ENCODE measurements at places on chromosomes 16 and 17. TPM values are rescaled to one million over a fixed set of nuclear protein-coding genes. Genes with fewer than 3 reads are reported as not detected.

DNA sequence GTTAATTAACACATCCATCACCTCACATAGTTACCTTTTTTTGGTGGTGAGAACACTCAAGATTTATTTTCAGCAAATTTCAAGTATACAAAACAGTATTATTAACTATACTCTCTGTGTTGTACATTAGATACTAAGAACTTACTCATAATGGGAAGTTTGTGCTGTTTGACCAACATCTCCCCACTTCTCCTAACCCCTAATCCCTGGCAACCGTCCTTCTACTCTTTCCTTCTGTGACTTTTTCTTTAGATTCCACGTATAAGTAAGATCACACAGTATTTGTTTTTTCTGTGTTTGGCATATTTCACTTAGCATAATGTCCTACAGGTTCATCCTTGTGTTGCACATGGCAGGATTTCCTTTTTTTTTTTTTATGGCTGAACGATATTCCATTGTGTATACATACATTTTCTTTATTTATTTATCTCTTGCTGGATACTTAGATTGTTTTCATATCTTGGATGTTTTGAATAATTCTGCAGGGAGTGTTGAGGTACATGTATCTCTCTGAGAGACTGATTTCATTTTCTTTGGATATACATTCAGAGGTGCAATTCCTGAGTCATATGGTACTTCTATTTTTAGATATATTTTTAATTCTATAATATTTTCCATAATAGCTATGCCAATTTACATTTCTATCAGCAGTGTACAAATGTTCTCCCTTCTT is 19.0 kb downstream of the PPM1D start:
- no peak for DNase-seq
- no peak overlapping the region for H3K4me3 ChIP-seq
- no peaks in the 10 kb centered on the region for H3K27me3 ChIP-seq
- peaks cover 10% of the 10 kb centered on the region for H3K36me3 ChIP-seq
- H3K4me1 ChIP-seq = peaks cover 9% of the 10 kb centered on the region

DNA sequence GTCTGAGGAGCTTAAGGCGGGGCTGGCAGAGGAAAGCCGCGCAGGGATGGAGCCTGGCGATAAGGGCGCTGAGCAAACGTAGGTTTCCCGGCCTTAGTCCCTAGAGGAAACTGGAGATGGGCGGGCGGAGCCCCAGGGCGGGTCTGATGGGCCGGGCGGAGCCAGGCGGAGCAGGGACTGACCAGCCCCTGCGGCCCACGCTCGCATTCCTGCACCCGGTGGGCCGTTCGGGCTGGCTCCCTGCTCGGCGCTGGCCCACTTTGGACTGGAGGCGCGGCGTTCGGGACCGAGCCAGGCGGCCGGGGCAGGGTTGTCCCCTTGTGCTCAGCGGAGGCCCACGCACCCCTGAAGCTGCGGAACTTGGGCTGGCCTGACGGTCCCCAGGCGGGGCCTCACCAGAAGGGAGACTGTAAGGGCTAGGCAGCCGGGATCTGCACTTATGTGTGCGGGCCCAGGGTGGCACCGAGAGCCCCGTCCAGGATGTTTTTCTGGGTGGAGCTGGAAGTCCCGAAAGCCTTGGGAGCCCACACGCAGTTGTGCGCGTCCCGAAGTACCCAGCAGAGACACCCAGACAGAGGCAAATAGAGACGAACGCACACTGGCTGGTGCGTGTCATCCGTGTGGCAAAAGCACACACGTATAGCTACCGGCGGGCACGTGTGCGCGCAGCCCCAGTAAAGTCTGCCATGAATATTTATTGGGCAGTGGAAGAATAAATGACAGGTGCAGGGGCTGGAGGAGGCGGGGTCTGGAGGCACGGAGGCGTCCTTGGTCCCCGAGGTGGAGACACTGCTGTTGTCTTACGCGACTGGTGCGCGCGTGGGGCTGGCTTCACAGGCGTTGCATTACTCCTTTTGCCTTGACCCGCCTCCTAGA is 1.4 kb downstream of the PYDC1 start:
- no peaks in the 10 kb centered on the region for H3K36me3 ChIP-seq
- H3K27me3 ChIP-seq = peaks cover 38% of the 10 kb centered on the region
- no peak overlapping the region for H3K27ac ChIP-seq
- peaks cover 15% of the 10 kb centered on the region for H3K4me1 ChIP-seq
- H3K4me3 ChIP-seq = peak overlapping the region; percentile 52
- DNase-seq = no peak

DNA sequence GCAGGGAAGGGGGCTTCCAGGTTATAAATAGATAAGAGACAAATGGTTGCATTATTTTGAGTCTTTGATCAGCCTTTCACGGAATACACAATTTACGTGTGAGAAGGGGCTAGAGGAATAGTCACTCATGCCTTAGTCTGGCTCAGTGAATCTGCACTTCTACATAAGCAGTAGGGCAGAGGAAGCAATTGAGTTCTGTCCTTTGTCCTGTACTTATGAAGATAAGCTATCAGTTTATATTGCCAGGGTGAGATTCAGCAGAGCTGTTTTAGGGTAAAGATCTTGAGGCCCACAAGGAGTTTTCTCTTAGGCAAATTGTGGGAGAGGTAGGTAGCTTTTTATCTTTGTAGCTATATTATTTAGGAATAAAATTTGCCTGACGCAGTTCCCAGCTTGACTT is 33.3 kb downstream of the TOM1L1 start:
- no peak overlapping the region for H3K27ac ChIP-seq
- no peak overlapping the region for H3K4me3 ChIP-seq
- no peak for DNase-seq
- no peaks in the 10 kb centered on the region for H3K27me3 ChIP-seq
- no peaks in the 10 kb centered on the region for H3K4me1 ChIP-seq
- H3K36me3 ChIP-seq = no peaks in the 10 kb centered on the region

GRCh38 chr16:13680021-13680889 is 239.7 kb upstream of the ERCC4 start:
- H3K27ac ChIP-seq = no peak overlapping the region
- no peaks in the 10 kb centered on the region for H3K4me1 ChIP-seq
- DNase-seq = no peak
- H3K4me3 ChIP-seq = no peak overlapping the region

- H3K4me3 ChIP-seq = no peak overlapping the region
- no peaks in the 10 kb centered on the region for H3K36me3 ChIP-seq
Measured at GRCh38 chr17:36910513-36910912, 26.8 kb upstream of the LHX1 start.

- no peak overlapping the region for H3K27ac ChIP-seq
- DNase-seq = no peak
- no peaks in the 10 kb centered on the region for H3K36me3 ChIP-seq
Measured at GRCh38 chr17:73470316-73470826, 158.6 kb upstream of the CDC42EP4 start.

DNA sequence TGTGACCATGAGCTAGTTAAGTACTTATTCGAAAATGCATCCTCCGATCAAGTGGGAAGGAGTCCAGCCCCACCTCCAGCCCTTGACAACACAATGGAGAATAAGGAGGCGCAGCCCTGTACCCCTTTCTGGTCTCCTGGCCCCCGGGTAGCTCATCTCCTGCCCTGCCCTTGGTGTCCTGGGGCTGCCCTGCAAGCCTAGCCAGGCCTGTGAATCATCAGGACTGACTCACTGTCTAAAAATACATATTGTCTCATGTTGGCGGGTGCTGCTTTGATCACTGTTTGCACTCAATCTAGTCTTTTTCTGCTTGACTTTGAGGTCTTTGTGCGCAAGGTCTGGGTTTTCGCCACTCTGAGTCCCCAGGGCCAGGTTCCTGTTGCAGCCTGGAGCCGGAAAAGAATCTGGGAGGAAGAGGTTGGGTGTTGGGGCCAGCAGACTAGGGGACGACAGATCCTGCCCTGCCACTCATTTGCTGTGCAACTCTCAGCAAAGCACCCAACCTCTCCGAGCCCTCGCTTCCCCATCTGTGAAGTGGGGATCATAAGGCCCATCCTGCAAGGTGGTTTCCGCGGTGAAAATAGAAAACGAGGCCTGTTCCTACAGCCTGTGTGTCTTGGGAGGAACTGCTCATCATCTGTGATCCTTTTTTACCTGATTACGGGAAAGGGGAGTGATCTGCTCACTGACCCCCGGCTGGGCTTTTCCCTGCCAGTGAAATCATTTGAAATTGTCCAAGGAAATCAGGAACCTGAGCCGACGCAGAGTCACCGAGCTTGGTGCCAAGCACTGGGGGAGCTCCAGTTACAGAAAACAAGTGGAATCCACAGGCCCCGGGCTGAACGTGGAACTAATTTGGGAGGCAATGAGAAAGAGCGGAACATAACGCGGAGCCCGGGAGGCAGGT is 230.4 kb downstream of the PARN start:
- no peaks in the 10 kb centered on the region for H3K27me3 ChIP-seq
- H3K4me1 ChIP-seq = no peaks in the 10 kb centered on the region
- H3K4me3 ChIP-seq = no peak overlapping the region
- DNase-seq = no peak

DNA sequence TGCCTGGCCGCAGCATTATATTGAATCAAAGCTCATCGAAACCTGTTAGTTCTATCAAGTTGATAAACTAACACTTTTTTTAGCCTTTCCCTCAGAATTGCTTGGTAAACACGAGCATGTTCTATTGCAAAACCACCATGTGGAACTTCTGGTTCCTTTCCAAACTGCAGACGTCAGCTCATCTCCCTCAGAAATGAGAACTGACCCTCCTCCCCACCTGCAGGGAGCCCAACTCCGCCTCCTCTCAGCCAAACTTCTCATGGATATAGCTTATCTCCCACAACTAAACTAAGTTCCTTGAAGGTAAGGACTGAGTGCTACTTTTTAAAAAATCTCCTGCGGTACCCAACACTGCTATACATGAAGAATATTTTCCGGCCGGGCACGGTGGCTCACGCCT is 6.7 kb downstream of the SHMT1 start:
- no peak overlapping the region for H3K27ac ChIP-seq
- no peak overlapping the region for H3K4me3 ChIP-seq
- peaks cover 44% of the 10 kb centered on the region for H3K36me3 ChIP-seq
- no peak for DNase-seq
- peaks cover 3% of the 10 kb centered on the region for H3K4me1 ChIP-seq

The CLEC10A gene
- not detected for total RNA-seq

DNA sequence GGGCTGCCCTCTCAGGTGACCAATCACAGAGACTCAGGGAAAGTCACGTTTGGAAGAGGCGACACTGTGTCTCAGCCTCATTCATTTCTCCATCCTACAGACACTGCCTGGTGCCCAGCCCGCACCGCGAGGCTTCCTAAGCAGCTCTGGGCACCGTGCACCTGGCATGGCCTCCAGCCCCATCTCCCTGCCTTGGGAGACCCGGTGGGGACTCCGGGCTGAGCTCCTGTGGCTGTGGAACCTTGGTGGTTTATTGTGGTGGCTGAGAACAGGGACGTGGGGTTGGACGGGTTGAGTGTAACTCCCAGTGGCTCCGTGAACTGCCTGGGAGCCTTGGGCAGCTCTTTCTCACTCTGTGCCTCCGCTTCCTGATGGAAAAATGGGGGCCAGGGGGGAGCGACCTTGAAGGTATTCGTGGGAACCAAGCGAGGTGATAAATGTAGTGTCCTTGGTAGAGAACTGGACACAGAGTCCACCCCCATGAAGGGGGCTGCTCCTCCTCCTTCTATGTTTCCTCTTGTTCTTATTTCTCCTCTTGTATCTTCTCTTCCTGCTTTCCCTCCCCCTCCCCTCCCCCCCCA is 215.4 kb downstream of the SEC14L1 start:
- no peak overlapping the region for H3K4me3 ChIP-seq
- no peaks in the 10 kb centered on the region for H3K36me3 ChIP-seq
- peaks cover 3% of the 10 kb centered on the region for H3K27me3 ChIP-seq
- peaks cover 14% of the 10 kb centered on the region for H3K4me1 ChIP-seq
- no peak for DNase-seq

DNA sequence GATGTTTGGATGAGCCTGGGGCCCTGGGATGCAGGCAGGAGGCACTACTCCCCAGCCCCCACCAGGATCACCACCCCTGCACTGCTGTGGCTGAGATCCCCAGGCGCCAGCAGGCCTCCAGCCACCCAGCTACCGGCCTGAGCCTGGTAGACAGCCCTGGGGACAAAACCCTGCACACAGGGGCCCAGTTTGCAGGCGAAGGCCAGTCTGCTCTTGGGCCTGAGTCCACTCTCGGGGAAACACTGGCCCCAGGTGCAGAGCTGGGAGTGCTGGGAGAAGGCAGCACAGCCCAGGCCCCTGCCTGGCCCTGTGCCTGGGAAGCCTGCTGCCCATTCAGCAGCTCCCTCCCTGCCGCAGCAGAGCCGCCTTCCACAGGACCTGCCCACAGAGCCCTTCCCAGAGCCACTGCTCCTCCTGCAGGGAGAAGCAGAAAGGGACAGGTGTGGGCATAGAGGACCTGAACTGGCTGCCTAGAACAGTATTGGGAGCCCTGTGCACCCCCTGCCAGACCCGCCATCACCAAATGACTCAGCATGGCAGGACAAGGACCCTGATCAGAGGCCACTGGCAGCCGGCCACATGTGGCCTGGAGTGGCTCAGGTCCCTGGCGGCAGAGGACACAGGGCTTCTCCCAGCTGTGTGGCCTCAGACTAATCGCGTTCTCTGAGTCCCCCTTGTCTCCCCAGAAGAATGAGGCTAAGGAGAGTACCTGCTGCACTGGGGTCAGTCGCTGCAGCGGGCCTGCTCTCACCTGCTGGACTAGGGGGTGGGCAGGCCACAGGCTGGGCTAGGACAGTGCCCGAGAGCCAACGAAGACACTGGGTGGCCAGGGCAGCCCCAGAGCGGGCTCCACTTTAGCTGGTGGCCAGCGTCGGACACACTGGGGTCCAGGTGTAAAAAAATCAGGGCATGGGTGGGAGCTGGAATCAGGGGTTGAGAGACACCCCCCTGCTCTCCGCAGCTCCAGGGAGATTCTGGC is 10.7 kb downstream of the MSRB1 start:
- H3K4me3 ChIP-seq = no peak overlapping the region
- no peak for DNase-seq
- no peaks in the 10 kb centered on the region for H3K27me3 ChIP-seq
- no peaks in the 10 kb centered on the region for H3K36me3 ChIP-seq

The ARL5C gene
- 0.07 TPM for total RNA-seq
